ENCODE measurements at places on chromosomes 2 and 18.

DNA sequence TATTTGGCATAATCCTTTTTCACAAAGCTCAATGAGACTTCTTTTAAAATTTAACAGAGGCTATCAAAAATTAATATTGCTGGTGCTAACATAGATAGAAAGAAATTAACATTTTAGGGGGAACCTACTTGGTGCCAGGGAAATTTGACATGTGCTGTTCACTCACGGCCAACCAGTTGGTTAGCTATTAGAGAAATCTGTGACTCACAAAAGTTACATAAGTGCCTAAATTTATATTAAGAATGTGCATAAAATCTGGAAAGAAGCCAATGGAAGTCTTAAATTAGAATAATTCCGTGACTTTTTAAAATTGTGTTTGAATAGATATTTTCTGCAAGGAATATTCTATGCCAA, 184.3 kb upstream of the MAP2 start:
- no peak for DNase-seq

- no peak for DNase-seq
These were observed 124.3 kb downstream of the TMEM17 start for GRCh38 chr2:62381656-62382055.

- DNase-seq, result peak; percentile 45
These were observed 513 bp downstream of the TRIP12 start for GRCh38 chr2:229921101-229921891.

GRCh38 chr2:132562245-132562644, 107.8 kb downstream of the LYPD1 start:
- DNase-seq, result no peak

GRCh38 chr18:31652877-31653276, 31.5 kb downstream of the B4GALT6 start:
- no peak for DNase-seq

DNA sequence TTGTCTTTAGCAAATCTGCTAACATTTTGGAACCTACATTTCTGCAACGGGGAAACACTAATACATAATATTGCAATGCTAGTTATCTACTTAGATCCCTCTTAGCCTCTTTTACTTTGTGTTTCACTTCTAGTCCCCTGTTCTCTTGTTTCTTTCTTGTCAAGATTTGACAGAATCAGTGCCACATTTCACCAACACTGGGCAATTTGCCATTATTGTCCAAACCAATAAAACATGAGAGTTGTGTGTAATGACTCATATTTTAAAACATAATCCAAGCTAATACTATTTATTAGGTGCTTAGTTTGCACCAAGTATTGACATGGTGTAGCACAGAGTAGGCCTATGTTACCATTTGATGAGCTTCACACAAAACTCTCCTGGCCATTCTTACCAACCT, 33.7 kb upstream of the ACVR1C start:
- DNase-seq, result no peak

DNA sequence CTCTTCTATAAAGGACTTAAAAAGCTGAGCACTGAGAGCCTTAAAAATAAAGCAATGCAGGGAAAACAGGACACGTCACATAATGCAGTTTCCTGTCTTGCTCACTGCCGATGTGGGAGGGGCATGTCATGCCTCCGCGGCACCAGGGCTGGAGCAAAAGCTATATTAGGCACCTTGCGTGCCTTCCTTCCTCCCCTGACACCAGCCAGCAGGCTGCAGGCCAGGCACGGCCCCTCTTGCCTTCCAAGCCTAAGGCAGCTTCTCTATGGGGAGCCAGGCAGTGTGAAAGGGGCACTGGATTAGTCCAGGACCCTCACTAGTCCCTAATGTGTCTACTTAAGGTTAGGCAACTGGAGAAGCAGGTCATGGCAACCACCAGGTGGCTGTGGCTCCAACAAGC, 26.3 kb downstream of the MRPL35 start:
- no peak for DNase-seq

DNA sequence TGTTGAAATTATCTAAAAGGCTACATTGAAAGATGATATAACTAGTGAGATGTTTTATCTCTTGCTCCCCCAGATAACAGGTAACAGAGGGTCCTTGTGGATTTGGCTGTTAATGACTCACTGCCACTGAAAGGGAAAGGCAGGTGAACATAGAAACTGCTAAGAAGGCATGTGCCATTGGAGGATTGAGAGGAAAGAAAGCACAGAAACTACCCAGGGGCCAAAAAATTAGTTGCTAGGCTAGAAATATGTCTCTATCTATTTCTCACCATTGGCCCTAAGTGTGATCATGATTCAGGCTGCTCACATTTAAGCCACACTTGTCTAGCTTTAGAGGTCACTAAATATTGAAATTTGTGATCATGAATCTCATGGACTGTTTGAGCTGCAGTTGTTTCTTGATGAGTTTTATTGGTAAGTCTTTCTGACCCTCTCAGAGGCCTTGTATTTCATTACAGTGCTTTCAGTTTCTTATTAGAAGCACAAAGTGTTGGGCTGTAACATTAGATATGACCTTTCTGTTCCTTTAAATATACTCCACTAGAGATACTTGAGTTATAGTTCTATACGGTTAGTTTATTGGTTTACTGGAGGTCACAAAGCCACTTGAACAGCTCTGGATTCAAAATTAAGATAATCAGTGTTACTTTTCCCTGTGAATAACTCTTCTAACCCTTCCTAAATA, 26.2 kb downstream of the NAB1 start:
- DNase-seq, result no peak

DNA sequence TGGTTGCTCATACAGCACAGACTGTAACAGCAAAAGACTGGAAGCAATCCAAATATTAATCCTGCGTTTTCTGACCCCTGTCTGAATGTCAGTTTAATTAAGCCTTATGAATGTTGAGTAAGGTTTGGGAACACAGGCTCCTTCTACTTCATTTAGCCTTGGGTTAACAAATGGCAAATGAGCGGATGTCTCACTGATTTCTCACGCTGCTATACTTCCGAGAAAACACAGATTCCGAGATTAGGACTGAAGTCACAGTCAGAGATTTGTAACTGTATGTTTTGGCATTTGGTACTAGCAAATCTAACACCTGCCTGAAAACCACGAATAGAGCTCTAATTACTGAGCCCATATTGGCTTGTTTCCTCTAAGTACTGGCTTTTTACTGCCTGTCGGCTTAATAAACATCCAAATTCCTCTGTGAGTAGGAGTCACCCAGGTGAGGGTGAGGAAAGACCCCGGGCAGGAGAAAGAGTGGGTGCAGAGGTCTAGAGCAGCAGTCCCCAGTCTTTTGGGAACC, 10.6 kb downstream of the MC5R start:
- DNase-seq, result no peak

- no peak for DNase-seq
These were observed 231.7 kb downstream of the FSIP2 start for GRCh38 chr2:185970148-185970852.

DNA sequence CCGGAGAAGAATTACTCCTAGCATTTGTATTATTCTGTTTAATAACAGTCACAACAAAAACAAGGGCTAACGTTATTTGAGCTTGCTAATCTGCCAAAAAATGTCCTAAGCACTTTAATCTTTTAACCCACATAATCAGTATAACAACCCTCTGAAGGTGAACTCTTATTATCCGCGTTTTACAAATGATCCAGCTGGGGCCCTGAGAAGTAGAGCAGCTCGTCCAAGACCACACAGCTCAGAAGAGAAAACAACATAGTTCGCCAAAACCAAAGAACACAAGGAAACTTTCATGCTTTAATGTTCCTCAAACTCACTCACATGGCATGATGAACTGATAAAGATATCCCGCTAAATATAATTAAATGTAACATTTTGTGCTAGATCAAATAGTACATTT, 159.7 kb upstream of the ZNF236 start:
- DNase-seq, result no peak

DNA sequence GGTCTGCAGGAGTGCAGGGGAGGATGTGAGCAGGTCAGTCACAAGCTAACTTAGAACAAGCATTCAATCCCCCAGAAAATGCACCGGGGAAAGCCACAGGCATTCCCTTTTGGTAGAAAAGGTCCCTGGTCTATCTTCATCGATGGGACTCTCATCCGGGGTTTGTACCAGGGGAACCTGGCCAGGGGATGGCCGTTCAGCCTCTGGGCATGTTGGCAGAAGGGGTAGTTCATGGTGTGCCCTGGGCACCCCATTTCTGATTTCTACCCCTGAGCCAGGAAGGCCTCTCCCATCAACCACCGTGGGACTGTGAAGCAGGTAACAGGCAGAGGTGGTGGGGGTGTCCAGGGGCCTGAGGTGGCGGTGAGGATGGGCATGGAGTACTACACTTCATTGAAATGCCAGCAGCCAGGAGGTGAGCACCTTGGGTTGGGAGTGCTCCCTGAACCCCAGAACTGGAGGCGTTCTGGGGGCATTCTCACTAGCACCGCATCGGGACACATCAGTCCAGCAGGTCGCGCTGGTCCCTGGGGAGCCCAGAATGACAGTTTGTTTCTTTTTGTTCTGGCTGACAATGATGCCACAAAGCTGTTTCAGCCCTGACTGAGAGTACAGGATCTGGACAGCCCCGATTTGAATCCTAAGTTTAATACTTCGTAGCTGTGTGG, 172.3 kb downstream of the SMAD7 start:
- no peak for DNase-seq

- DNase-seq, result no peak
These were observed 7.0 kb upstream of the ALPK2 start for GRCh38 chr18:58635891-58636290.

GRCh38 chr2:197857476-197858107, 53.2 kb downstream of the PLCL1 start:
- no peak for DNase-seq

DNA sequence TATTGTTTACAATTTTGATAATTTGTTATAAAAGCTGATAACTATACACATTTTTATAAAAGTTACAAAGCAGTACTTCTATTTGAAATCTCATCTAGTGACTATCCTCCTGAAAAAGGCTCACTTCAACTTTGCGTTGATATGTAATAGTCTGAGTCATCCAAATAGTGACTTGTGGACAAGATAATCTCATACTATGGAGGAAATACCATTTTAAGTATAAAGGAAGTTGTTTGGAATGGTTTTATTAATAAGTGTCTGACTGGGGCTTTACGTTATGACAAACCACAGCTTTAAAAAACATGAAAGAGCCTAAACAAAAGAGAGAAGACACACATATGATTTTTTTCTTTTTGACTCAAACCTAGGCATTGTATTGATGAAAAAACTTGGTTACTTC, 272.3 kb upstream of the COL3A1 start:
- DNase-seq, result peak; percentile 20

Measured in RCC 7860 (cell line).